ENCODE measurements at places on chromosomes 1 and 21.

- DNase-seq: no peak
Observed at GRCh38 chr1:2628933-2629626, 3.7 kb downstream of the MMEL1 start.

- DNase-seq: no peak
Observed at GRCh38 chr1:201696217-201696761, 132.7 kb upstream of the IPO9 start.

DNA sequence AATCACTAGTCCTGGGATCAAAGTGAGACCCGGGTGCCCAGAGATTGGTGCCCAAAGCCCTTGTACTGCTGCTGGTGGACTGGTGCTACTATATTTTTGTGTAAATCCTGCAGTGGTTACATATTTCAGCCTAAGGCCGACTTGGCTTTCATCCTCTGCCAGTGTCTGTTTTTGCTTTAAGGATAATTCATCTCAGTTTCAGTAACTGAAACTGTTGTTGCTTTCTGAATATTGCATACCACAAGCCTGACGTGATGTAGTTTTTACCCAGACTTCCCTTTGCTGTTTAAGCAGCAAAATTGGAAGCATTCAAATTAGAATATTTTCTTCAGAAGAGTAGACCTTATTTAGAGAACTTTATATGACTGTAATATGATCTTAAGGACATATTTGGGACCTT lies 341.8 kb downstream of the RYR2 start:
- DNase-seq: no peak

DNA sequence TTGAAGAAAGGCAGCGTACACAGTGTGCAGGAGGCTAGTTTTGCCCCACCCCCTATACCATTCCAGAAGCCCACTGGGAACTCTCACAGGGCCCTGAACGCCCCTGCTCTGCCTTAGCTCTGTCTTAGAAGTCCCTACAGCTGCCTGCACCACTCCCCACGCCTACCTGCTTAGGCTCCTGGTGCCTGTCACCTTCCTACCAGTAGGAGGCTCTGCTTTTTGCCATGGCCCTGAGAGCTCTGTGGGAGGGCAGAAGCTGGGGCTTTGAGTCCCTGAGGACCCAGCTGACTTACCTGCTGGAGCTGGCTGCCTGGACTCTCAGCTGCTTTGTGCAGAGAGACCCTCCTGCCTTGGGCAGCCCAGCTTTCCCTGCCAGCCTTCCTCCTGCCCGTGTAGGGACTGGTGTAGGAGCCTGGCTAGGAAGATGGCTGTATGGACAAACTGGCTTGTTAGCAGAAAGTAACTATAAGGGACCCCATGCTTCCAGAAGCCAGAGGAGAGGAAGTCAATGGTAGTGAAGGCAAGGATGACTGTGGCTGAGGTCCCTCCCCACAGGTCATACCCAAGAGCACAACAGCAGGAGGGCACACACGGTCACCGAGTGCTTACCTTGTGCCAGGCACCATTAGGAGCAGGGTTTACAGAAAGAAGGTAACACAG lies 9.8 kb upstream of the CELSR2 start:
- peak; percentile 18 for DNase-seq

GRCh38 chr1:31626223-31627207 lies 9.0 kb downstream of the HCRTR1 start:
- no peak for DNase-seq

DNA sequence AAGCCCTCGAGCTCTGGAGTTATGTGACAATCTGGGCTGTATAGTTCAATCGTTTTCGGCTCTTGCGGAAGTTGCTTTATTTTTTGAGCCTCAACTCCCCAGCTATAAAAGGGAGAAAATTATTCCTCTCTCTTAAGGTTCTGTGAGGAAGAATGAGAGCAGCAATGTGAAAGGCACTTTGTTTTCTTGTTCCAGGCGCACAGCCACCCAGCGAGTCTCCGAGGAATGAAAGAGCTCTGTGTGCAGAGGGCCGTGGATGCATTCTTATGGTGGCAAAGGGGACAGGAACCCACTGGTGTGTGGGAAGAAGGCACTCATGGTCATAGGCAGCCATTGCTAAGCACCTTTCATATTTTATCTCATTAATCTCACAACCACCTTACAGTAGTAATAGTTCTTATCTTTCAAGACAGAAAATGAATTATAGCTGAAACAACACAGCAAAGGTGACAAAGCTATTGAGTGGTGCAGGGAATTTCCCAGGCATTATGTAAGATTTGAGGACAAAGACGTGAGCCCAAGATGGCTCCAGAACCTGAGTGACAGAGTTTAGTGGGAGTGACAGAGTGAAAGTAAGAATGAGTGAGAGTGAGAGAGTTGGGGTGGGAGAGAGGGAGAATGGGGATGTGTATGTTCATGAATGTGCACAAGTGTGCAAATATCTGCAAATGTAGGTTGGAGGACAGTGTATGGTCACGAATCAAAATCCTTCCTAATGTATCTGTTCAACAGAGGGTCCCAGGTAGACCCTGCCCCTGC lies 9.4 kb downstream of the CYP2J2 start:
- DNase-seq: no peak

- no peak for DNase-seq
Observed at GRCh38 chr21:44789880-44790279, 11.7 kb downstream of the UBE2G2 start.

- DNase-seq: no peak
Observed at GRCh38 chr21:46561445-46562090, 43.3 kb downstream of the S100B start.

- DNase-seq: no peak
Observed at GRCh38 chr1:29695803-29696202, 459.5 kb downstream of the PTPRU start.

GRCh38 chr1:201461645-201462441 lies 7.1 kb downstream of the PHLDA3 start:
- DNase-seq: no peak

GRCh38 chr1:996851-997712 lies 2.8 kb downstream of the HES4 start:
- no peak for DNase-seq

GRCh38 chr1:26358411-26359384 lies 4.8 kb upstream of the CRYBG2 start:
- peak; percentile 71 for DNase-seq

DNA sequence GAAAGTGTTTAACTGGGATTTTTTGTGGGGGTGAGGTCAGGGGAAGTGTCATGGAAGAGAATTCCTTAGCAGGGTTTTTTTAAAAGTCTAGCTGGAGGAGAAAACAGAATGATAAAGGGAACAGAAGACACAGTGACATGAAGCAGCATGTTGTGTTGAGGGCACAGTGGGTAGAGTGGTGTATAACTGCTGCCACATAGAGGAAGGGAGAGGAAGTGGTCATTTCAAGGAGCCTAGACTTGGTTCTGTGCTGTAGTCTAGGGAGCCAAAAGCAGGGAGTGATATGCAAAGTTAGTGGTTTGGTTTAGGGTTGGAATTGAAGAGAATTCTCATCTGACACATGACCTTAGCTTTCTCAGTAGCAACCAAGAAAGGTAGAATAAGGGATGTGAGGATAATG lies 10.2 kb downstream of the EEIG2 start:
- no peak for DNase-seq

DNA sequence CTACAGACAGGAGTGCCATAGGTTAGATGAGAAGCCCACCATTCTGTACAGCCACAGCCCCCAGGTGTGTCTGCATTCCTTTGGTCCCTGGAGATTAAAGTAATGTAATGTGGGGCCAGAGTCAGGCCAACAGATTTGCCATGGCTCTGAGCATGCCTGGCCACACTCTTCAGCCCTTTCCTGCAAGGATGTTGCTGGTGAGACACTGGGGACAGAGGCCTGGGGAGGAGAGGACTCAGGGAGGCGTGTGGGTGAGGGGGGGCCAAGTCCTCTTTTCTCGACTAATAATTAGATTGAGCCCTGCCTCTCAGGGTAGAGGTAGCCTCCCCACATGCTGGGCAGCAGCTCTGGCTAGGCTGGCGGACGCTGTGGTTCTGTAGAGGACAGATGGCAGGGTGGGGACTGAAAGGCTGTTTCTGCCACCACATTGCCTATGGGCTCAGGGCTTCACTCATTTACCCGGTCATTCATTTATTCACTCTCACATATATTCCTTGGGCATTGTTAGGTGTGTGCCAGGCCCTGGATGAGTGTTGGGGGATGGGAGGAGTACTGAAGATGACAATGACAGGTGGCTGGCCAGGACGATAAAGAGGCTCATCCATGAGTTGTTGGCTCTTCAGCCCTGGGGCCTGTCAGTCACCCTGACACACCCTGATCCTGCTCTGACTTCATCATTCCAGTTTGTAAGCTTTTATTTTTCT lies 7.1 kb upstream of the PRCC start:
- no peak for DNase-seq

DNA sequence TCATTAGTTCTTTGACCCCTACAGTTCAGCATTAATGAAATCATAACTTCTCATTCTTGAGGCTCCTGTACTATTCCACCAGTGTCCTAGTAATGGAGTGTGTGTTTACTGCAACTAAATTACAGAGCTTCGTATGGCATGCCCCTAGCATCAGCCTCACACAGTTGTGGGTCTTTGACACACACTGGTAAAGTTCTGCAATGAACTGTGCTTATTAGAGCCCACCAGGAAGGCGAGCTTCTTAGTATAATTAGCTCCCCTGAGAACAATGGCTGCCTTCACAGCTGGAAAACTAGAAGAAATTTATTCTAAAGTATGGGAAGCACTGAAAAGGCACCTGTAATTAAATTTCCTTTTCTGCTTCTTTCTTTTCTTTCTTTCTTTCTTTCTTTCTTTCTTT lies 251.1 kb upstream of the RGS18 start:
- no peak for DNase-seq

- DNase-seq: no peak
Observed at GRCh38 chr1:61851849-61852669, 109.8 kb downstream of the PATJ start.

DNA sequence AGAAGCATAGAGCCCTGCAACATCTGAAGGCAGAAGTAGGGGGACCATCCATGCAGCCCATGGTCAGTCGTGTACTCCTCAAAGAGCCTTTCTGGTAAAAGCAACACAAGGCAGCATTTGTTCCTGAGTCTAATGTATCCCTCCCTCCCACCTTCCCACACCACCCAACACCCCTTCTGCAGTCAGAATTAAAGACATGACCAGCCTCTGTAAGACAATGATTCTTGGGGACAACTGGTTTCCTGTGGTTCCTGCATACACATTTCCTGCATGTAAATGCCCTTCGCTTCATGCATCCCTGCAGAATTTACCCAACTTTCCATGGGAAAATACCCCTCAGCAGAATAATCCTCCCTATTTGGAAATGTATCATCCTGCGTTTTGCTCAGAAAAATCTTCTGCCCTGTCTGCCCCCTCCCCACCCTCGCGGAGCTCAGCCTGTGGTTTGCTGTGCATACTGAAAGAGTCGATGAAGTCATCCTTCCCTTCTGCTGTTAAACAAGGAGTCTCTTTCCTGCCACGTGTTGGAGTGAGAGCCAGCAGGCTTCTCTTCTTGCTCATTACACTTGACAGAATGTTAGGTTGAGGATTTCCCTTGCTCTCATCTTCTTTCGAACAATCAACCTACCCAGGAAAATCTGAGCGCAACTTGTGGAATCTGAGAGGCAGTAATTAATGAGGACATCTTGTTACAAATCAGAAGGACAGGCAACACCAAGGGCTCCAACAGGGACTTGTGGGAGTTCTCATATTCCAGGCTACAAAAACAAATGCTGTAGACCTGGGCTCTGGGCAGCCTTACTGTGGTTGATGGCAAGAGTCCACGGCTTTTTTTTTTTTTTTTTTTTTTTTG lies 4.7 kb downstream of the TNN start:
- no peak for DNase-seq

GRCh38 chr1:246695666-246696065 lies 28.5 kb upstream of the SCCPDH start:
- no peak for DNase-seq

DNA sequence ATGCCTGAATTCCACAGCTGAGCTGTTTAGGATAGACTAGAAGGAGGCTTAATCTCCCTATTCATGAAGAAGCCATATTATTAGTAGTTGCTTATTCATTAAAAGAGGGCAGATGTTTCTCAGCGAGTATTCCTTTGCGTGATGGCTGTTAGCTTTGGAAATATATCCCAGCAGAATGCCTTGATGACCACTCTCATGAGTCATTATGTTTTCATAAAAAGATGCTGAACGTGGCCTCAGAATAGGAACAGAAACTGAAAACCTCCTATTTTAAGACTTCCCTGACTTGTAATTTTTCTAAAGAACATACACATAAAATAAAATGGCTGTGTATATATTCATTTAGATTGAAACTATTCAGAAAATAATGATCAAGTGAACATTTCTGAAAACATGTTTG lies 9.6 kb upstream of the PLA2G4A start:
- DNase-seq: no peak

DNA sequence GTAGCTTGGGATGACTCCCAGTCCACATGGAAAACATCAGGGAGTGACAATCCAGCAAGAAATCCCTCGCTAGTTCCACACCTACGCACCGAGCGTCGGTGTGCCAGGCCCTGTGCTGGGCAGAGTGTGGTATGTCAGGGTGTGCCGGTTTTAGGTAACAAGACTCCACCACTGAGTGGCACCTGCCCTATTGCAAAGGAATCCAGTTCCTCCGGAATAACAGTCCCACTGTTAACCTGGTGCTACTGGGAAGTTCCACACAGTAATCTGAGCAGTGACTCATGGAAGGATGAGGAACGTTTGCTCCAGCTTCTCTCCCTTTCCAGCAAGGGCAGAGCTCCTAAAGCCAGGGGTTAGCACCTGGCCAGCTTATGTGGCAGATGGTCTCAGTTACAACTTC lies 14.3 kb downstream of the RNF207 start:
- no peak for DNase-seq

DNA sequence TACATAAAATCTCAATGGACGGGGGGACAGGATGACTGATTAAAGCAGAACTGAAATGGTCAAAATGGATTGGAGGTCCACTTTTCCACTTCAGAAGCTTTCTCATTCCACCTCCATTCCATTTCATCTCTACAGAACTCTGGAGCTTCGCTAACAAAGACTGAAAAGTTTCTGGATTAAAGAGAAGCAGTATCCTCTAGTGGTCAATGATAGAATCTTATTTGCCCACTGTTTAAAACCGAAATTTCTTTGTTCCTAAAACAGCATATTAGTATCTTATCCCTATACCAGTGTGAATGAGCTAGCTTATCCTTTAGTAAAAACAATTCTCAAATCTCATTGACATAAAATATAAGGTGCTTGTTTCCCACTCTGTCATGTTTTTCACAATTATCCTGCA lies 890.6 kb downstream of the KCNT2 start:
- no peak for DNase-seq

DNA sequence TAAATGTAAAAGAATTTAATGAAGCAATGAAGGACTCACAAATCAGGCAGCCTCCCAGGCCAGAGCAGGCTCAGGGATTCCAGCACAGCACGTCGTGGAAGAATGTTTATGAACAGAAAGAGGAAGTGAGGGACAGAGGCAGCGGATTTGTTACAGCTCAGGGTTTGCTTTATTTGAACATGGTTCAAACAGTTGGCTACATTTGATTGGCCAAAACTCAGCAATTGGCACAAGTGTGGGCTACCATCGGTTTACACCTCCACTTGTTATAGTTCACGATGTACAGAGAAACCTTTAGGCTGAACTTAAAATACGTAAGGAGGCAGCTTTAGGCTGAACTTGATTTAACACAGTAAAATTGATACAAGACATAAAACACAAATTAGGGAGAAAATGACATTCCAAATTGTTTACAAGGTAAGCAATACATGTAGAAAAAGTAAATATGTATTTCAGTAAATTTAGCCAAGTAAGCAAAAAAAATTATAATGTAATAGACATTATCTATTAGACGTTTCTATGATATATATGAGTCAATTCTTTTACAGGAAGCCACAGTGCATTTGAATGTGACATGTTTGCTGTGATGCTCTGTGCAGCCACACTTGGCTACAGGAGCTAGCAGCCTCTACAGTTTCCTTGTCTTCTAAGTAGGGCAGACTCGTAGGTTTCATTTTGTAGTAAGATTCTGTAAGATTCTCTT lies 126.5 kb downstream of the ADSS2 start:
- DNase-seq: no peak
